ENCODE measurements at places on chromosomes 16 and 17. TPM values are rescaled to one million over a fixed set of nuclear protein-coding genes. Genes with fewer than 3 reads are reported as not detected.

GRCh38 chr17:57874434-57875289, 24.8 kb upstream of the MRPS23 start:
- peak; percentile 38 for DNase-seq

DNA sequence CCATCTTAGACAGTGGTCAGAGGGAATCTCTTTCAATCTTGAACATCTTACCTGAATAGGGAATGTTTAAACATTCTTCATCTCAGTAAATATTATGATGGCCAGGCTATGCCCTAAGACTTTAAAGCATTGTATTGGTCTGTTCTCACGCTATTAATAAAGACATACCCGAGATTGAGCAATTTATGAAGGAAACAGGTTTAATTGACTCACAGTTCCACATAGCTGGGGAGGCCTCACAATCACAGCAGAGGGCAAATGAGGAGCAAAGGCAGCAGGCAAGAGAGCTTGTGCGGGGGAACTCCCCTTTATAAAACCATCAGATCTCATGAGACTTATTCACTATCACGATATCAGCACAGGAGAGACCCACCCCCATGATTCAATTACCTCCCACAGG, 55.3 kb upstream of the SOX9 start:
- no peak for DNase-seq

- no peak for DNase-seq
These were observed 2.7 kb upstream of the TANC2 start for GRCh38 chr17:62963296-62963695.

DNA sequence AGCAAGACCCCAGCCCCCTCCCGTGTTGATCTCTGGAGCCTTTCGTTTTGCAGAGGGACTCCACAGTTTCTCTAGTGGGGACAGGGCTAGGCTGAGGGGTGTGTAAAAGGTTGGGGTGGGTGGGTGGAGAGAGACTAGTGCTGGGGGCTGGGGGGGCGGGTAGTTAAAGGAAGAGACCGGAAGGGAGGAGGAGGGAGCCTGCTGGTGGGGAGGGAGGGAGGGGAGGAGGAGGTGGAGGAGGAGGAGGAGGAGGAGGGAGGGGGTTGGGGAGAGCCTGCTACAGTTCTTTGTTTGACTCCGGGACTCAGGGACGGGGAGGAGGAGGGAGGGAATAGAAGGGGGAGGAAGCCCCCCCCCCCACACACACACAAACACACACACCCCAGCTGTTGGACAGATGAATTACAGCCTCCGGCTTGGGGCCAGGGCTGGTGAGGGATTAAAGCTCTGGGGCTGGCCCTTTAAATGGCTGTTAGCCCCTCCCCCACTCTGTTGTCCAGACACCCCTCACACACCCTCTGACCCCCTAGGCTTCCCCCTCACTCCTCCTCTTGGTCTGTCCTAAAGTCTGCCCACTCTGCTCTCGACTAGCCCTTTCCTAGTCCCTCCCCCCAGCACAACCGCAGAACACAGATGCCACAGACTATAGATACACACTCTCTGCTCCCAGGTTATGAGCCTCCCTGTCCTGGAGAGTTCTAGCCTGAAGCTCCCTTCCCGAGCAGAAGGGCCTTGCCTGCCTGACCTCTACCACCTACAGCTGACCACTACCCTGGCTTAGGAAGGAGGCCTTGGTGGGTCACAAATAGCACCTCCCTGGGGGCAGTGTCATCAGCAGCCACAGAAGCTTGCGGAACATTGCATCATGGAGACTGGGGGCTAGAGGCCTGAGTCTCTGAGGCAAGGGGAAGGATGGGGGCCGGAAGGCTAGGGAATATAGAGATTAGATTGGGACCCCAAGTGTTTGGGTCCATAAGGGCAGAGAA, 4.4 kb downstream of the KDM6B start:
- DNase-seq: no peak

GRCh38 chr17:61635913-61636432, 45.0 kb upstream of the NACA2 start:
- DNase-seq: no peak

DNA sequence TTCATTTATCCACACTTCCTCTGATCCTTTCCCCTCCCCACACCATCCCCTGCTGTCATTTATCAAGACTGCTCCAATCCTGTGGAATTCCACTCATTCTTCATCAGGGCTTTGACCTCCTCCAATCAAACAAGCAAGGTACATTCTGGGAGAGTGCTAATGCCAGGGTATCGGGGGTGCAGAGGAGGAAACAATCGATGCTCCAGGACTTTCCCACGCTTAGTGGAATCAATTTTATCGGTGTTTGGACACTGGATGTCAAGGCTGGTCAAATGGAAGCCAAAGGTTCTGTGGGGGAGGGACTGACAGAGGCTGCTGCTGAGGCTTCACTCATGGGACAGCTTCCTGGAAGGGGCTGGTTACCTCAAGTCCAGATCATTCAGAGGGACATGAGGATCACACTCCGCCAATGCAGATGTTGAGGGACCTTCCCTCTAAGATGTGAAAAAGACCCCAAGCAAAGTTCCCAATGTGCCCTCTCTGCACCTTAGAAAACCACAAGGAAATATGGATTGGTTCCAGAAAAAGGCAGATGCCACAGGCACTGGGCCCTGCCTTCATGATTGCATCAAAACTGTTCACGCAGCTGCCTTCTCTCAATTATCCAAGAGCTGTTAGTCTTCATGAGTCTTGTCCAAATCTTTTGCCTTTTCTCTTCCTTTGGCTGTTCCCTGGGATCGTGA, 44.7 kb upstream of the SOX9 start:
- no peak for DNase-seq

DNA sequence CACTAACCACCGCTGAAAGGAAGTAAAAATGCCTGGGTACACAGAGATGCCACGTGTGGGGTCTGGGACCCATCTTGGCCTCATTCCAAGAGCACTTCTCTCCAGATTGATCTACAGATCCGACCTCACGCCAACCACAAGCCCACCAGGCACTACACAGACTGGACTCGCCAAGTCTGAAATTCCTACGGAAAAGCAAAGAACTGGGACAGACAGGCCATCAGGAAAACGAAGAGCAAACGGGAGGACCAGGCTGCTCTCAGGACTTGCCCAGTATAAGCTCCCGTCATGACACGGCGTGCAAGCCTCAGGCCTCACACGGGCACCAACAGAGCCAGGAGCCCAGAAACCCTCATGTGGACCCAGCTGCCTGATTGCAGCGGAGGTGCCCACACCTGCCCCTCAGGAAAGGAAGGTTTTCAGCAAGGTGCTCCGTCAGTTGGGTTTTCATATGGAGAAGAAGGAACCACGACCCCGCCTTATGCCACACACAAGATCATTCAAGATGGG, 20.1 kb upstream of the C16orf95 start:
- no peak for DNase-seq

DNA sequence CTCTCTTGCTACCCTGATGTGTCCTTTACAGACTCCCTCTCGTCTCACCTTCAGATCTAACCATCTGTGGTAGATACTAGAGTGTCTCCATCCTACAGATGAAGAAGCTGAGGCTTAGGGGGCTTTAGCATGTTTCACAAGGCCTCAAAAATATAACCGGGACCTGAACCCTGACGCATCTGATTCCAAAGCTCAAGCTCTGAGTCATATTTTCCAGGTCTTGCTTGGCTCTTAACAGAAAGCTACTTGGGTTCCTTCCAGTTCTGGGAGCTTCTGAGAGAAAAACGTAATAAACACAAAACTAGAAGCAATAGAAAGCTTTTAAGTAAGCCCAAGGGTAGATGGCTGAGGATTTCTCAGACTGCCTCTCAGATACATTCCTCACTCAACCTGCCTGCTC, 224.3 kb upstream of the EEF2KMT start:
- no peak for DNase-seq

DNA sequence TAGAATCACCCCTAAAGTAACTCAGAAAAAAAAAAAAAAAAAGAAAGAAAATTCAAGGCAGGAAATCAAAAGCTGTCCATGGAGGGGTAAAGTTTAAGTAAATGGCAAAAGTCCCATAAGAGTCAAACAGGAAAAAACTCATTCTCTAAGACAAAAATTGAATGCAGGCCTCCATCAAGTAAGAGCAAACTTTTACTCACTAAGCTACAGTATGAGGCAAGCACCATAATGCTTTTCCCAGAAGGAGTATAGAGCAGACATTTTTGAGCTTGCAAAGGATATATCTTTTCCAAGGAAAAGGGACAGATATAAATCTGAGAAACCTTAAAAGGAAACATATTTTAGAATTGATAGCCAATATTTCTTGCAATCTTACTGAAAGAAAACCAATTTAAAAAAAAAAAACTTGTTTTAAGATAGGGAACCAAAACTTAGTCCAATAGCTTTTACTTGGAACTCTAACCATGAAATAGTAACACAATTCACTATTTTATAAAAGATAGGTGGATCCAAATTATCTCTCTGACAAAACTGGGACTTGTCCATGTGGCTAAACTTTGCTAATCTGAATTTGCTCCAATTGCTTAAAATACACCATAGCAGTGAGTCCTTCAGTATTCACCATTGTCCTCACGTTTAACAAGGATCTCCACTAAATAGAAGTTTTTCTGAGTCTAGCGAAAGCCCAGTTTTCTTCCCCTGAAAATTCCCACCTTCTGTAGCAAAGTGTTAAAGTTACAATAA, 99.8 kb downstream of the CDH11 start:
- DNase-seq: no peak

- DNase-seq: no peak
These were observed 383.1 kb downstream of the KCNJ2 start for GRCh38 chr17:70552230-70552981.

DNA sequence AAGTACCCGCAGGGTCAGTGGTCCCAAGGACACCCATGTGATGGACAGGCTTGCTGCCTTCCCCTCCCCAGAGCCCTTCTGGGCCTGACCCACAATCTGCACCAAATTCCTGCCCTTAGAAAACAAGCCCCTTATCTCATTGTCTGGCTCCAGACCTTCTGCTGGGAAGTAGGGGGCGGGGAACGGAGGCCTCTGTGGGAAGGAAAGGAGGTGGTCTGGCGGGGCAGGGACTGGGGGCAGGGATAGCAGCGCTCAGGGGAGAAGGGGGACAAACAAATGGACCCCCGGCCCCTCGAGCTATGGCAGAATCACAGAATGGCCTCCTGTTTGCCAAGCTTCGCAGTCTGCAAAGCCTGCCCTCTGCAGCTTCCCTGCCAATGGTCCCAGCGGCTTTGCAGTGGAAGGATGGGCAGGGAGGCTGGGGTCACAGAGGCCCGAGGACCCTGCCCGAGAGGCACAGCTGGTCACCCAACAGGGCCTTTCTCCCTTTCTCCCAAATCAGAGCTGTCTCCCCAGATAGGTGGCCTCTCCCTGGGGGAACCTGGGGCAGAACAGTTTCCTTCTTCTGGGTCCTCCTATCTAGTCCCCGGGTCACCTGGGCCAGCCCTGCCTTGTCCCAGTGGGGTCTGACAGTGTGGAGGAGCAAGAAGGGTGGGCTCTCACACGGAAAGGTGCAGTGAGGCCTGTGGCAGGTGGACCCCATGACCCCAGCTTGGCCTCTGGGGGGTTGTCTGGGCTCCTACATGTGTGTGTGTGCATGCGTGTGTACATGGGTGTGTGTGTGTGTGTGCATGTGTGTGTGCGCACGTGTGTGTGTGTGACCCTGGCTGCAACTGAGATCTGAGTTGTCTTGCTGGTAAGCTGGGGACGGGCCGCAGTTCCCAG, 25.5 kb downstream of the TMEM235 start:
- no peak for DNase-seq

DNA sequence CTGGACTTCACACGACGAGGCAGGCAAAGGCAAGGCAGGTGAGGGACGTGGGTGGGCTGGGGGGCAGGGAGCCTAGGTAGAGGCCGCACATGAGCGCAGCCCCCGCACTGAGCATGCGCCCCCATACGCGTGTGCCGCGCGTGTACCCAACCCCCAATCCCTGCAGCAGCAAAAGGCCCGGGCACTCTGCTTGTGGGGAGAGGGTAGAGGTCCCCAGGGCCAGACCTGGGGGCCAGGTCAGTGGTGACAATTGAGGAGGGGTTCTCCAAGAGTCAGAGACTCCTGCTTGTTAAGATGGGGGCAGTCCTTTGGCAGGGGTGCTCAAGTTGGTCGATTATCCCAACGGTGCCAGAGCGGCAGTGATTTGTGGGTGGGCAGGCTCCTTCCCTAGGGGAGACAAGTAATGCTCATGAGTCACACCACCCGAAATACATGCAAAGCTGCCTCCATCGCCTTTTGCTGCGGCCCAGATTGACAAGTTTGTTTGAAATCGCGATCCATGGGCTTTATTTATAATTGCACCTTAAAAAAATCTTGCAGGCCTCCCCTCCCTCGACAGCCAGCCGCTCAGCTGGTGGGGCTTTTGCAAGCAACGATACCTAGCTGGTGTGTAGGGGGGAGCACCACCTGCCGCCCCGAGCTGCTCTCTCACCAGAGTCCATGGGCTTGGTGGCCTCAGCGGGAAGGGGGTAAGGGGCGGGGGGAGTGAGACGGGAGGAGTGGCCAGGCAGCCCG, 1.1 kb upstream of the GIT1 start:
- no peak for DNase-seq

DNA sequence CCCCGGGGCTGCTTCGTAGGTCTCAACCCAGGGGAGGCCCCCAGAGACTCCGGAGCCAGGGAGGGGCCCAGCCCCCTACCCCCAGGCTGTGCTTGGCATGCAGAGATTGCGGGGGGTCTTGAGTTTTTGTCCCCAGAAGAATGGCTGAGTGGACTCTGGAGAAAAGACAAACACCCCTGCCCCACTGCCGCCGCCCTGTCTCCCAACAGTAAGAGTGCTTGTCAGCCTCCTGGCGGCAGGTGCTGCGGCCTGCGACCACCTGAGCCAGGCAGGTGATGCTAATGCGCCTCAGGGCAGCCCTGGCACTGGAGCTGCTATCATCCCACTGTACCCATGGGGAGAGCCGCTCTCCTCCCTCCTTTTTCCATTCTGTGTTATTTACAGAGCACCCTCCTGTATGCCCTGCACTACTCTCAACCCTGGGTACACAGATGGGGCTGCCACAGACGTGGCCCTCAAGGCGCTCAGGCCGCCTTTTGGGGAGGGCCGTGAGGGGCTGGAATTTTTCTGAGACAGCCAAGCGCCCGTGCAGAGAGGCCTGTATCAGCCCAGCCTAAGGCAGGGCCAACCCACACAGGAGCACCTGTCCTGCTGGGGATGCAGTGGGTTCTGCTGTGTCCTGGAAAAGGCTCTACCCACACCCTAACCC, 2.6 kb upstream of the IL17C start:
- no peak for DNase-seq

- peak; percentile 96 for DNase-seq
These were observed 38.5 kb upstream of the MYOCD start for GRCh38 chr17:12627177-12627629.

Gene MT4
- not detected for total RNA-seq

Gene CEP295NL
- 10.7 TPM for total RNA-seq

Gene GJD3
- not detected for total RNA-seq

Gene RASL10B
- 9.9 TPM for total RNA-seq
